Erythroblast (primary cell): ENCODE measurements at places on chromosomes 7 and 10.

GRCh38 chr7:108528183-108528712 lies 2.3 kb upstream of the PNPLA8 start:
- DNase-seq: no peak

DNA sequence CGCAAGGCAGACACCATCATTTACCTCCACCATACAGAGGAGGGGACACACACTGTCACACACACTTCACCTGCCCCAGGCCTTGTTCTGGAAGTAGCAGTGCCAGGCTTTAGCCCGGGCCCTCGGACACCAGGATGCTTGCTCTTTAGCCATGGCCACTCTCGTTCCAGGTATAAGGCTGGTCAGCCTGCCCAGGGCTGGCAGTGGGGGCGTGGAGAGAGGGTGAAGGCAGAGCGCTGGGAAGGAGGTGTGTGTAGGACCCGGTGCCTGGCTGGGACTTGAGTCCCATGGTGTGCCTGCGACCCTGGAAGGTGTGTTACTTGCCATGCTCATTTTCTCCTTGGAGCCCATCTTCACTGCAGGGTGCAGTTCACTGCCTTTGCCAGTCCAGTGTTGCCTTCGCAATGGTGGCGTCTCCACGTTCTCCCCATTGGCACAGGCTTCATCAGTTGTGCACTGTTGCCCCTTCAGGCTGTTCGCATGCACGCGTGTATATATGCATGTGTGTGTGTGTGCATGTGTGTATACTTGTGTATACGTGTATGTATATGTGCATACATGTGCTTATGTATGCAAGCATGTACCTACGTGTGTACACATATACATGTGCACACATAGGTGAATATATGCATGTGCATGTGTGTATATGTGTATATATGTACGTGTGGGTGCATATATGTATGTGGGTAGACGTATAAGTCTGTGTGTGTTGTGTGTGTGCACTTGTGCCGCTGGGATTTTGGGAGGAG lies 153.4 kb downstream of the CAMK1D start:
- DNase-seq: no peak

GRCh38 chr7:145735061-145735460 lies 381.5 kb upstream of the CNTNAP2 start:
- no peak for DNase-seq

- no peak for DNase-seq
These were observed 183.8 kb downstream of the CAMK1D start for GRCh38 chr10:12533151-12533550.

DNA sequence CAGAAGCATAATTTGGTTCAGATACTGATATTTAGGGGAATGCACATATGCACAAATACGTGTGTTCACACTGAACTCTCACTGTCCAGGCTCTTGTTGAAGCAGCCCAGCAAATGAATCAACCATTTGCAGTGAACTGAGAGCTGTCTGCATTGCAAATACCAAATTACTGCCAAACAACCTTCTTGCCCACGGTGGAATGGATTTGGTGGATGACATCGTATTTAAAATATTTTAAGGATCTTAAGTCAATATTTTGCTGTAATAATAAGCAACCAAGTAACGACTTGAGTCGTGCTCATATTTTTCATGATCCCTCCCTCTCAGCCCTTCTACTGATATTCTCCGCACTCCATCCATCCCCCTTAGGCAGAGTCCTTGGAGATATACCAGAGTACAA lies 107.9 kb upstream of the FEZF1 start:
- no peak for DNase-seq

GRCh38 chr7:22992874-22993840 lies 20.8 kb downstream of the HYCC1 start:
- DNase-seq: no peak
